CD8-positive, alpha-beta memory T cell (primary cell): ENCODE measurements at places on chromosomes 1 and 21. TPM values are rescaled to one million over a fixed set of nuclear protein-coding genes. Genes with fewer than 3 reads are reported as not detected.
A peak's percentile ranks its signal among the peaks of the same experiment; 100 is the strongest.

GRCh38 chr1:78055565-78056132 lies 9.9 kb downstream of the GIPC2 start:
- no peak for DNase-seq

DNA sequence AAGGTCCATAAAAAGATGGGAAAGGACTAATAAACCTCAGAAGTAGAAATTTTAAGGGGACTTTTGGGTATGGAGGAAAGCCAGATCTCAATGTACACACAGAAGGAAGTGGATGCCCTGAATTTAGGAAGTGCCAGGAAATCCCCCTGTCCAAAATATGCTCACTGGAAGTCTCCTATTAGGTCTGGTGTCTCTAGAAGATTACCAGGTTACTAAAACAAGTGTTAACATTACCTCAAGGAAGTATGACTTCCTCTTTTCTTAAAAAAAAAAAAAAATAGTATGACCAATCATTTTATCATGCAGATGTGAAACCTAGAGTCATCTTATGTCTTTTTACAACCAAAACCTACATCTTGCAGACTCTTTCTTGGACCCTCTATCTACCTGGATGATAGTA lies 30.7 kb downstream of the CD58 start:
- DNase-seq = no peak

The C1QC gene
- total RNA-seq = 0.93 TPM

The RPE65 gene
- not detected for total RNA-seq

- no peak for DNase-seq
Observed at GRCh38 chr1:174660476-174660875, 212.7 kb downstream of the GPR52 start.

The SPRR2F gene
- total RNA-seq = not detected

DNA sequence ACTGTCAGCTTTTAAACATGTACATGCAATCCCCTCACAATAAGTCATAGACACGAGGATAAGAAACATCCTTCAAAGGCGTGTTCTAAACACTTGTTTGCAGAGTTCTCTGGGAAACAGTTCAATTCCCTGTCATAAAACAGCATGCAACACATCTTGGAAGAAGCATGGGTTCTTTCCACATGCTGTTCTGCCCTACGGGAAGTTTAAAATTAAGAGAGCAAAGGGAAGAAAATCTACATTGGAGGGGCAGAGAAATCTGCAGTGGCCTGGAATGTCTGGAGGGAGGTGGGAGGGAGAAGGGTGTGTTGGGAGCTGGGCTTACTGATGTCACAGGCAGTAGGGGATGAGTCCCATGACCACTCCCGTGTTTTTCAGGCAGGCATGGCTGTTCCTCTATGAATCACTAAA lies 98.3 kb upstream of the SLC2A1 start:
- no peak for DNase-seq

DNA sequence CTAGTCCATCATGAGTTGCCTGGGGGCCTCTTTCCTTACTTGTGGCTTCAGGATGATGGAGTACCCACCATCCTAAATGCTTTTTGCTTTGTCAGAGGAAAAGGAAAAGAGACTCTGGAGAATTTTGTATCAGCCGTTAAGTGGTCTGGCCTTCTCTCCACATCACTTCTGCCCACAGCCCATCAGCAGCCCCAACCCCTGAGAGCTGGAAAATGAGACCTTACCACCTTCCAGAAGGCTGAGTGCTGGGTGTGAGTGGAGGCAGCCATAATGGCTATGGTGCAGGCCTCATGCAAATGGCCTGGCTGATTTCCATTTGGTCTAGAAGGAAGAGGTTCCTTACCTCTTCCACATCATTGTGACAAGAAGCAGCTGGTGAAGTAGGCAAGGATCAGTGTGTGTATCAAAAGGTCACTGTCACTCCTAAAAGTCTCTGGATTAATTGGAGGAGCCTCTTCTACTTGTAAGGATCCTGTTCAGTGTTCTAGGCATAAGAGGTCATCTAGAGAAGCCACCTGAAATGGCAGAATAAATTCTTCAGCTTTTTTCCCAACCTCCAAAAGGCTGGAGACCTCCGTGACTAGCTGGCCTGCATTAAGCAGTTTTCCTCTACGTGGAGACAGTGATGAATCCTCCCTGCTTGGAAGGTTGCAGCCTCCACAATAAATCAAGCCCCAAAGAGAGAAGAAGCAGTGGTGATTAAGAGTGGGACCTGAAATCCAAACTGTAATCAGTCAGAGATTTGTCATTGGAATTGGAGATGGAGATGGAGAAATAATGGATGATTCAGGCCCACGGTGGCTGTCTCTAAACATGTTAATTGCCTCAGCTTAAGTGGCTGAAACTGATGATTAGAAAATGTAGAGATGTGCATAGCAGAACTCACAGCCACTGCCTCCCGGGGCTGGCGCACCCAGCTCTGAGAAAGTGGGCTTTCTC lies 111.5 kb downstream of the CNIH3 start:
- no peak for DNase-seq

The OR2T2 gene
- not detected for total RNA-seq

DNA sequence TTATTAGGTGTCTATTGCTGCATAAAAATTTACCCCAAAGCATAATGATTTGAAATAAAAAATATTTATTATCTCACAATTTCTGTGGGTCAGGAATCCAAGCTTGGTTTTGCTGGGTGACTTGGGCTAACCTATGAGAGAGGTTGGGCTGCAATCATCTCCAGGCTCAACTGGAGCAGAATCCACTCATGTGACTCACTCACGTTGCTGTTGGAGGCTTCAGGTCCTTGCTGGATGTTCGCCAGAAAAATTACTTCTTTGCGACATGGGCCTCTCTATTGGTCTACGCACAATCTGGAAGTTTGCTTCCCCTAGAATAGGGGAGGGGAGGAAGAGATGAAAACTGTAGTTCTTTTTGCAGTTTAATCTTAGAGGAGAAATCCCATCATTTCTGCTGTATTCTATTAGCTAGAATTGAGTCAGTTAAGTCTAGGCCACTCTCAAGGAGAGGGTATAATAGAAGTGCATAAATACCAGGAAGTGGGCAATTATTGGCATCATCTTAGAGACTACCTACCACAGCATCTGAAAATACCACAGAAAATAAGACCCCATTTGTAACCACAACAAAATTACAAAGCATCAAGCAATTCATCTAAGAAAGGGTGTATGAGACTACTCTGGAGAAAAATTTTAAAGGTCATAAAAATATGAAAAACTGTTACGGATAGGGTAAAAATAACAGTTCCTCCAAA lies 5.7 kb upstream of the FASLG start:
- no peak for DNase-seq

The MAP3K21 gene
- 2.8 TPM for total RNA-seq

The LPAR3 gene
- total RNA-seq = 1.1 TPM

GRCh38 chr21:38729754-38730379 lies 75.9 kb upstream of the ETS2 start:
- DNase-seq = no peak

DNA sequence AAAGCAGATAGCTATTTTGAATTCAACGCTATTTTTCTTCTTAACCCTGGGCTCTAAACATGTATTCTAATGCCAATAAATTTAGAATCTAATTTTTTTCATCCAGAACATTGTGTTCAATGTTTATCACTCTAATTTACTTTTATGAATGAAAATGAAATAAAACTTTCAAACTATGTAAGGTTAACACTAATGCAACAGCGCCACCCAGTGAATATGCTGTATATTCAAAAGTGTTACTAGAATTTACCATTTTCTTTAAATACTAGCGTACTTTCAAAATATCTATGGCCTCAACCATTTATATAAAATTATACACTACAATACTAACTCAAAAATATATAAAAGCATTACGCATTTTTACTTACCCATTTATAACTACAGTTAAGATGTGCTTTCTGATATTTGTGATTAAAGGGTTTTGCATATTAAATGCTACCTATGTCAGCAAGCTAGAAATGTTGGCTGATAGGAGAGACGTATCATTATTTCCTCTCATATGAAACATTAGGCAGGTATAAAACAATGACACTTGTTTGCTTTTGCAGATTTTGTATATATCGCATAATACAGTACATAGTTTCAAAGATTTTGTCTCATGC lies 5.9 kb upstream of the NUF2 start:
- DNase-seq = peak; percentile 18

The GPR161 gene
- 0.73 TPM for total RNA-seq

DNA sequence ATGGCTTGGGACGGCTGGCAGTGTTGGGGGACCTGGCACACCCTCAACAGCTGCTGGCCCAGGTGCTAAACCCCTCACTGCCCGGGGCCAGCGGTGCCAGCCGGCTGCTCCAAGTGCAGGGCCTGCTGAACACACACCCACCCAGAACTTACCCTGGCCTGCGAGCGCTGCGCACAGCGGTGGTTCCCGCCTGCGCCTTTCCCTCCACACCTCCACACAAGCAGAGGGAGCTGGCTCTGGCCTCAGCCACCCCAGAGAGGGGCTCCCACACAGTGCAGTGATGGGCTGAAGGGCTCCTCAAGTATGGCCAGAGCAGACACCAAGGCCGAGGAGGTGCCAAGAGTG lies 67.9 kb downstream of the FMO4 start:
- DNase-seq = no peak

DNA sequence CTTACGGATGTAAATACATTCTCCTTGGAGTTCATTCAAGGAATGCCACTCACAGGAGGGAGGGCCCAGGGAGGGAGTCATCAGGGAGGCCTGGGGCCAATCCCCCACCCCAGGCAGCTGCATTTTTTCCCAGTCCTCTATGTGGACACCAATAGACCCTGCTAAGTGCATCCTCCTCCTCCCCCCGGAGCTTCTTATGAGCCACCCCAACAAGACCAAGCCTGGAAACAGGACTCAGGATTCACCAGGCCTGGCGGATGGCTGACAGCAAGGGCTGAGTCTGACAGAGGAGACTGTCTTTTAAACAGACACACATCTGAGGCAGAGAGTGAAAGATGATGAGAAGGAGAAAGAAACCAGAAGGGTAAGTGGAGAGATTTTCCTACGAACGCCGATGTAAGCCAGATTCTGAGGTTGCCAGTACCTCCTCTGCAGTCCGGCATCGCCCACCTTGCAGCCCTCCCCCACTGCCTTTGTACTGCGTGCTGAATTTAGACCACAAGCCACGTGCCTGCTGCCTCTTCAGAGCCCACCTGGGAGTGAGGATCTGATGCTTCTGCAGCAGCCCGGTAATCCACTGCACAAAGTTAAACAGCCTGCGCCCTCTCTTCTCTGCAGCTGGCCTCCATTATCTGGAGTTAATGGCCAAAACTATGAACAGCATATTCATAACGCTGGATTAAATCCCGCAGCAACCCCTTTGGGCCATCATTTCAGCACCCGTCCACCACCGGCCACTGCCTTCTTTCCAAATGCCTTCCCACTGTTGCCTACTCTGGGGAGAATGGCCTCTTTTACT lies 17.6 kb upstream of the SFPQ start:
- no peak for DNase-seq

The PEAR1 gene
- not detected for total RNA-seq
